Karpas-422 (cell line): ENCODE measurements at places on chromosomes 4 and X.

DNA sequence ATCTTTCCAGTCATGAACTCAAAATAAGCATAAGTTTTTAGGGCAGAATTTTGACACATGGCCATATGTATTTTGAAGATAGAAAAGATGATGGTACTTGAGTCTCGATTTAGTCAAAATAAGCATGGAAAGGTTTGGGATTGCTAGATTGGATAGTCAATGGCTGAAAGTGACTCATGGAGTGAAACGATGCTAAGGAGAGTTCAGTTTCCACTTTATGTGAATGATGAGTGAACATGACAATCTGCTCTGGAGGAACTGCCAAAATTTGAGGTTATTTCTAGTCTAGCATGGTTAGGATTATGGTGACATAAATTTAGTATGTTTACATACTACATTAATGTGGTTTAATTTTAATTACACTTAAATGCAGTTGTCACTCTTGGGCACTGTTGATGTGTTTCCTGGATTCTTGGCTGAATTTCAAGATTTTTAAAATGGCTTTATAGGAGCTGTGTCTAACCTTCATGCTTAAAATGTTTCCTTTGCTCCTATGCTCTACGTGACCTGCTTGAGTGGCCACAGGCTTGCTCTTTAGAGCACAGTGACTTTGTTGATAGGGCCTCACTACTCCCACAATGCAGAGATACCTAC is 17.1 kb downstream of the DDX3X start:
- DNase-seq: peak; percentile 60

DNA sequence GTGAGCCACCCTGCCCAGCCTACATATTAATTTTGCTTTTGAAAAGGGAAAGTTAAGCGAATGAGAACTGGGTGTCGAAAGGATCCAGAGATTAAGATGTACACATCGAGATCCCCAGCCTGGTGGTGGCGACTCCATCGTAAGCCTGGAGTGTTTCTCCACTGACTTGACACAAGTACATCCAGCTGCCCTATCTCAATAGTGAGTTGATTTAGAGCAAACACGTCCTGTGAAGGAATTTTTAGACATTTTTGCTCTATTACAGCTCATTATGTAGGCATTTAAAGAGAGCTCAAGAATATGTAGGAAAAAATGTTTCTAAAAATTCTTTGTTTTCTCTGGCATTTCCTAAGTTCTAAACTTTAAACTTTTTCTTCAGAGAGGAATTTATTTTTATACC is 11.7 kb upstream of the CLDN34 start:
- no peak for DNase-seq

GRCh38 chrX:141220342-141221008 is 21.8 kb downstream of the SPANXC start:
- DNase-seq: no peak

DNA sequence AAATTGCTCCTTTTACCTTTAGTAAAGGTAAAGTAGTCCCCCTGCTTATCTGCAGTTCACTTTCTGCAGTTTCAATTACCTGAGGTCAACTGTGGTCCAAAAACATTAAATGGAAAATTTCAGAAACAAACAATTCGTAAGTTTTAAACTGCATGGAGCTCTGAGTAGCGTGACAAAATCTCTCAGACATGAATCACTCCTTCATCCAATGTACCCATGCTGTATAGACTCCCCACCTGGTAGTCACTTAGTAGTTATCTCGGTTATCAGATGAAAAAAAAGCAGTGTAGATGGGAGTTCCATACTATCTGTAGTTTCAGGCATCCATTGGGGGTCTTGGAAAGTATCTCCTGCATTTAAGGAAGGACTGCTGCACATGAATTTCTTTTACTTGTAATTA is 7.7 kb downstream of the UNC5C start:
- no peak for DNase-seq

DNA sequence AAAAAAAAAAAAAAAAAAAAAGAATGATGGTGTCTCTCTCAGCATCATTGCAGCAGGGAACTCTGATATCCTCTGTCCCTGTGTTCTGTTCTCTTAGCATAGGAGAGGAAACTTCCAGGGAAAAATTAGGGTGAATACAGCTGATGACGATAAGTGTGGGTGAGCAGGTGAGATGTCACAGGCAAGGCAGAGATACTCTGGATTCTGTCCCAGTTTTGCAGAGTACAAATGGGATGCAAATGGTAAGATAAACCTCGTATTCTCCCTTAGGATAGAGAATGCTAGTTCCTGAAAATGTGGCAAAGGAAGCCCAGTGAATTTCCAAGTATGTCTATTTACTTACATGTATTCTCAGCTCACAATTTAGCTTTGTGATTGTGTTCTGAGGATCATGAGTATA is 671.6 kb upstream of the BOD1L1 start:
- no peak for DNase-seq

- DNase-seq: no peak
These were observed 41.0 kb upstream of the MAB21L2 start for GRCh38 chr4:150540959-150541360.

DNA sequence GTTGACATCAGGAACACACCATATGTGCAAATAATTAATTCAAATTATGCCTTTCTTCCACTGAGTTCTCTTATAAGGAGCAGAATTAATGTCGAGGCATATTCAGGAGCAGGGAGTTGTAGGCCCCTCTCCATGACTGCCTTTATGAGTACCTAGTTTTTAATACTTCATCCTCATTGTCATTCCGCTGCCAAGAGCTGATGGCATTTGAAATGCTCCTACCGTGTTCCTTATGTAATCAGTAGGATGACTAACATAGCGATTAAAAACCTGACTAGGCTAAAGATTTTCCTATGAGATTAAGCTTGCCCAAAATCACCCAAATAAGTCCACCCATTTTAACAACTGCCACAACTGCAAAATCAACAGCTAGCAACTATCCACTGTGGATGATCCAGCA is 220.6 kb downstream of the DHX15 start:
- DNase-seq: no peak

GRCh38 chrX:102345916-102346315 is 93.9 kb downstream of the NXF2B start:
- peak; percentile 90 for DNase-seq

GRCh38 chrX:24098932-24099331 is 44.2 kb downstream of the EIF2S3 start:
- DNase-seq: no peak

DNA sequence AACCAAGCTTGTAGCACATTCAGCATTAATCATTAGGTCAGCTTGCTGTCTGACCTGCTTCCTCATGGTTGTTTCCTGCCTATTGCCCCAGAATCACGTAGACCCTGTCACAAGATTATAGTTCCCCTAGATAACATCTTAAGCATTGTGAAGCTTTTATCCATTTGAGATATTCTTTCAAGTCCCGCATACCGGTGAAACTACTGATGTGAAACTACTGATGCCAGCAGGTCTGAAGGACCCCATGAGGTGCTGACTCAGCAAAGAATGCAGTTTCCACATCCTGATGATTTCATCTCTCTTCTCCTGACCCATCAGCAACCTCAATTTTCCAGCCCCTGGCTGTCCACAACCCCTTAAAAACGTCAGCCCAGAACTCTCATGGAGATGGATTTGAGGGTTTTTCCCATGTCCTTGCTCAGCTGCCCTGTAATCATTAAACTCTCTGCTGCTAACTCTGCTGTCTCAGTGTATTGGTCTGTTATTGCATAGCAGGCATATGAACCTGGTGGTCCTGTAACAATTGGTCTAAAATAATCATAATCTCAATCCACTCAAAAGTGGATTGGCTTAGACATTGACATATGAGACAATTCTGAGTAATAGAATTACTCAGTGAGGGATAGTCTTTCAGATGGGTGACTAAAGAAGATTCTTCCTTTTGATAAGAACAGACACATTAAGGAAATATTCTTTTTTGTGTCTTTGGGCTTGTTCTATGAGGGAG is 26.3 kb upstream of the UBA6 start:
- DNase-seq: no peak

DNA sequence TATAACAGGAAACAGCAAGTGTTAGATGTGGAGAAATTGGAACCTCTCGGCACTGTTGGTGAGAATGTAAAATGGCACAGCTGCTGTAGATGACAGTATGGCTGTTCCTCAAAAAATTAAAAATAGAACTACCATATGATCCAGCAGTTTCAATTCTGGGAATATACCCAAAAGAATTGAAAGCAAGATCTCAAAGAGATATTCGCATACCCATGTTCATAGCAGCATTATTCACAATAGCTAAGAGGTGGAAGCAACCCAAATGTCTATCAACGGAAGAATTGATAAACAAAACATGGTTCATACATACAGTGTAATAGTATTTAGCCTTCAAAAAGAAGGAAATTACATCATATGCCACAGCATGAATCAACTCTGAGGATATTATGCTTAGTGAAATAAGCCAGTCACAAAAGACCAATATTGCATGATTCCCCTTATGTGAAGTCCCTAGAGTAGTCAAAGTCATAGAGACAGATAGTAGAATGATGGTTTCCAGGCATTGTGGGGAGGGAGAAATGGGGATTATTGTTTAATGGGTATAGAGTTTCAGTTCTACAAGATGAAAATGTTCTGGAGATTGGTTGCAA is 467.7 kb downstream of the IDS start:
- DNase-seq: no peak

DNA sequence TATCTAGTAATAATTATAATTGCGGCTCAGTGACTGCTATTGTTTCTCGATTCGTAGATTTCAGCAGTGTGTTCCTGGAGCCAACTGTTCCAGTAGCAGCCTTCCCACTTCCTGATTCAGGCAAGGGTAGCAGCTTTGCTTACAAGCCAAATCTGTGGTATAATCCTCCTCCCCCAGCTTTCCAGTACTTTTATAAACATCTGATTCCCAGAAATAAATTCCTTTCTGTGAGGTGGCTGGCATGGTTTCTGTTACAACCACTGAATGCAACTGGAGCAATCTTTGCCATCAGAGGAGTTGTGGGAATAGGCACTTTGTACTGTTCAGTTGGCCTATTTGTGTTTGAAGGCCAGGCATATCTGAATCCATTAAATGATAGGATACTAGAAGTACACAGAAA is 80.0 kb downstream of the GLRA3 start:
- DNase-seq: no peak

GRCh38 chr4:165635381-165635780 is 237.7 kb upstream of the TLL1 start:
- DNase-seq: no peak

DNA sequence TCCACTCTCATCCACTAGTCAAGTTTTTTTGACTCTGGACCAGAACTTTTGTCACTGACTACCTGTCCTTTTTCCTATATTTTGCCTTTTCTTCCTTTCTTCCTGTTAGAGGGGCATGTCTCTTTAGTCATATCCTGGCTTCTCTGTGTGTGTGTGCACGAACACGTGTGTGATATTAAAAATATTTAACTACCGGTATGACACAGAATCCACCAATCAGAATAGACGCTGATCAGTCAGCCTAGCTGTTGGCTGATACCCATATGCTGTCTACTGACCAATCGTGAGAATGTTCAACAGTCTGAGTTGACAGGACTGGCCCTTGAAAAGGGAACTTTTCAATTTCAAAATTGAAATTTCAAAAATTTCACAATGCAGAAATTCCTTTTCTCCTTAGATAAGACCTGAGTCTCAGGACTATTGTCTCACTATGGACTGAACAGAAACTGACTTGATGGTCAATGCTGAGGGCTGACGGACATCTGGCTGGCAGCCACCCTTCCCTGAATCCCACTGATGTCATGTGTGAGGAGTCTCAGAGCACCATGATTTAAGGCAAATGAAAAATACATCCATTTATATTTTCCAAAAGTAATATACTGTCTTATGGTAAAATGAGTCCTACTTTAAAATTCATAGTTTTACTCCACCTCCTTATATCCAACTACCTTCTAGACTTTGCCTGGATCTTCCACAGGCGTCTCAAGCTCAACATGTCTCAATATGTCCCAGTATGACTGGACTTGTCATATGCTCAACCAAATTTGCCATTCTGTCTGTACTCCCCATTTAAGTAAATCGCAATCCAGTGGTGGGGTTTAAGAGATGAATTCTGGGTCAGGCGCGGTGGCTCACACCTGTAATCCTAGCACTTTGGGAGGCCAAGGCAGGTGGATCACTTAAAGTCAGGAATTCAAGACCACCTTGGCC is 78.0 kb downstream of the CHRNA9 start:
- DNase-seq: no peak

DNA sequence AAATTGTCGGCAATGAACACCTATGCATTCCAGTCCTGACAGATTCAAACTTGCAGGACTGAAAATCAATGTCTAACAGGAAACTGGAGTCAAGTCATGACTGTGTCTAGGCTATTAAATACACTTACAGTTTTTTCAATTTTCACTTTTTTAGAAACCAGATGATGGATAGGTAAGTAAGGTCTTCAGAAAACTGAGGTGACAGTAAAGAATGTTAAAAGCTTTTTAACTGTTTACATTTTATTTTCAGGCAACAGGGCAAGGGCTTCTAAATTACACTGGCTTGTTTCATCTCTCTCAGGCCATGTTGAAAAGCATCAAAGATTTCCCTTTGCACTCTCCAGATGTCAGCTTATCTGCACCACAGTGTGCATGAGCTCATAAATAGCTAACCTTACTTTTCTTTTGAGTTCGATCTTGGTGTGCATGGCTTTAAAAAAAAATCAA is 65.2 kb downstream of the SEC24D start:
- DNase-seq: peak; percentile 39

DNA sequence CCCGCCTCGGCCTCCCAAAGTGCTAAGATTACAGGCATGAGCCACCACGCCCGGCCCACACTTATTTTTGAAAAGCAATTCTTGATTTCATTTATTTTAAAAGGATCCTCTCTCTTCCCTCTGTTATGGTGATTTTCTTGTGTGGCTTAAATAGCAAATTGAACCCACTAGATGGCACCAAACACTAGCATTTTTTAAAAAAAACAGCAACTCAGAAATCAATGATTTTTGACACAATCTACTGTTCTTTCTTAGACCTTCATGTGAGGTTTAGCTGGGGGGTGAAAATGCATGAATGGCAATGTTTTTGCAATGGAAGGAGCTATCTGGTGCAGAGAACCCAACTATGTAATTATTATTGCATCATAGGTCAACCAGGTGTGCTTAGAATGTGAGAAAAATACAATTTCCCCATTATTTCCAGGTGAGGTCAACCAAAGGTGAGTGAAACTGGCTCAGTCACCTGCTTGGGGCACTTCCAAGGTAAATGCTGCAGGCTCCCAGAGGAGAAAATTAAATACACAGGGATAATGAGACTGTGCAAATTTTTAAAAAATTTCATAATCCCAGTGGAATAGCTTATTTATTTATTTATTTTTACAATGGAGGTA is 226.7 kb upstream of the PRKX start:
- DNase-seq: peak; percentile 74

DNA sequence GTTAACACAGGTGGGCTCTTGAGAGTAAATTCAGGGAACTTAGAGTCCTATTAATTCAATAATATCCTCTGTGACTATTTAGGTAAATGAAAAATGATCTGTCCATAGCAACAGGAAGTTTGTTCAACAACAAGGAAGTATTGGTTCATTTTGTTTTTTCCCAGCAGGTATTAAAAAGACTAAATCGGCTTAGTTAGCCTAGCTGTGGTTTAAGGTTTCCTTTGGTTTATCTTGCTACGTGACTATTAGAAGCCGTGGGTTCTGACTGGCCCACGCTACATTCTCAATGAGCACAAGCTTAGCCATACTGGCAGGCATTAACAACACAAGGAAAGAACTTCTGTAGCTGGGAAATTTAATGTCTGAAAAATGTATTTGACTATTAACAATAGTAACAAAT is 168.8 kb upstream of the HS3ST1 start:
- DNase-seq: no peak
